Cerebellar nuclear complex (tissue), 1 donor: ENCODE measurements at places on chromosomes 1 and 21.
A peak's percentile ranks its signal among the peaks of the same experiment; 100 is the strongest.

DNA sequence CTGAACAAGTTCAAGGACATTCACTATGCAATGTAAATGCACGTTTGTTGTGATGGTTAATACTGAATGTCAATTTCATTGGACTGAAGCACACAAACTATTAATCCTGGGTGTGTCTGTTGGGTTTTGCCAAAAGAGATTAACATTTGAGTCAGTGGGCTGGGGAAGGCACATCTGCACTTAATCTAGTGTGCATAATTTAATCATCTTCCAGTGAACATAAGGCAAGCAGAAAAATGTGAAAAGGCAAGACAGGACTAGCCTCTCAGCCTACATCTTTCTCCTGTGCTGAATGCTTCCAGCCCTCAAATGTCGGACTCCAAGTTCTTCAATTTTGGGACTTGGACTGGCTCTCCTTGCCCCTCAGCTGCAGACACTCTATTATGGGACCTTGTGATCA lies 40.1 kb downstream of the PRPF38A start:
- no peak for DNase-seq

DNA sequence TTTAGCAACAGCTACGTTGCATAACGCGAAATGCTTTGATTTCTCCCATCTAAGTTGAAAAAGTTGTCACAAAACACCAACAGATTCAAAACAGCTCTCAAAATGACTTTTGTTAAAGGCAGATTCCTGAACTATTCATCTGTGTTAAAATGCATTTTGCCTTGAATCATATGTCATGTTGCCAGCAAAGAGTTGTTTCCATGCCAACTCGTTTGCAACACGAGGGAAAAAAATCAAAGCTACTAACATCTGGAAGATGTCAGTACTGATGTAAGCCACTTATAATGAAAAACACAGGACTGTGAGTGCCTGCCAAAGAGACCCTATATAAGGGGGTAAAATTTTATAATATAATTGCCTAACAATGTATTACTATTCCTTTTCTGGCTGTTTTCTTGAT lies 182.7 kb upstream of the PTBP2 start:
- DNase-seq, result no peak

GRCh38 chr21:46598581-46599572 lies 6.0 kb downstream of the S100B start:
- DNase-seq, result no peak

DNA sequence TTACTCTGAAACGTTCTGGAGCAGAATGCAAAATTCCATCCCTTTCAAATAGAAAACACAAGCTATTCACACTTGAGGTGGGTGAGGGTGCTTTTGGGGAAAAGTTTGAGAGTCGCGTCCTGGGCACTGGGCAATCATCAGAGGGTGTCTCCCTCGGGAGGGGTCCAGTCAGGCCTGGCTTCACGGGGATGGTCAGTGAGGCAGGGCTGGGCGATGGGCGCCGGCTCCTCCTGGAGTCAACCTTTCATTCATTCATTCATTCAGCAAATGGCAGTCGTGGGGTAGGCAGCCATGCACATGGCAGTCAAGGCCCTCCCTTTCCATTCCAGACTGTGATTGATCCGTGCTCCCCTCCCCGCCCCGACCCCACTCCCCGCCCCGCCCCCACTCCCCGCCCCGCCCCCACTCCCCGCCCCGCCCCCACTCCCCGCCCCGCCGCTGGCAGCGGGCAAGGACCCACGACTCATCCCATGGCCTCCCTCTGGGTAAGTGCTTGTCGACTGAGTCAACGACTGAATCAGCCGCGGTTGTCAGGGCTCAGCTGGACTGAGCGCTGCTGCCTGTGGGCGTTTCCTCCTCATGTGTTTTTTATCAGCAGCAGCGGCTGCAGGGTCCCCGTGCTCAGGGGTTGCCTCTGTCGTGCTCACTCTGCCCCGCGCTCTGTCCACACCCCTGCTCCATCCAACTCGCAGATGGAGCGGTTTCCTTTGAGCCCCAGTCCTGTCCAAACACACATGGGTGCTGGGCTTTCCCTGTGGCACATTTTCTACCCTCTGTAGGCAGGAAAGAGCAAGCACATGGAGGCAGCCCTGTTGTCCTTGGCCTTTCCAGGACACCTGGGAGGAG lies 12.5 kb upstream of the SPSB1 start:
- DNase-seq, result no peak

DNA sequence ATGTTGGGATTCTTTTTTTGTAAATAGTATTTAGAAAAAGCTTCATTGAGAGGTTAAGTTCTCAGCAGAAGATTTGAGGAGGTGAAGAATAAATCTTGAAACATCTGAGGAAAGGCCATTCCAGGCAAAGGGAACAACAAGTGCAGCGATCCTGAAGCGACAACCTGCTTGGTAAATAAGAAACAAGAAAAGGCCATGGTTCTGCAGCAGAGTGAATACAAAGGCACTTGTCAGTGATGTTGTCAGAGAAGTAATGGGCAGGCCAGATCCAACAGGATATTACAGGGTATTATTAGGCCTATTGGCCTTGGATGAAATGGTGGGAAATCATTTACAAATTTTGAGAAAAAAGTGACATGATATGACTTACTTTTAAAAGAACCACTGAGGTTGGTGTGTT lies 960.0 kb downstream of the PLA2G4A start:
- DNase-seq, result no peak

GRCh38 chr1:100778748-100779147 lies 59.2 kb downstream of the VCAM1 start:
- no peak for DNase-seq

- DNase-seq, result no peak
Observed at GRCh38 chr1:181023265-181024057, 791 bp upstream of the STX6 start.

- no peak for DNase-seq
Observed at GRCh38 chr1:233597489-233597901, 16.4 kb upstream of the KCNK1 start.

- no peak for DNase-seq
Observed at GRCh38 chr1:184954232-184954995, 19.9 kb downstream of the NIBAN1 start.

DNA sequence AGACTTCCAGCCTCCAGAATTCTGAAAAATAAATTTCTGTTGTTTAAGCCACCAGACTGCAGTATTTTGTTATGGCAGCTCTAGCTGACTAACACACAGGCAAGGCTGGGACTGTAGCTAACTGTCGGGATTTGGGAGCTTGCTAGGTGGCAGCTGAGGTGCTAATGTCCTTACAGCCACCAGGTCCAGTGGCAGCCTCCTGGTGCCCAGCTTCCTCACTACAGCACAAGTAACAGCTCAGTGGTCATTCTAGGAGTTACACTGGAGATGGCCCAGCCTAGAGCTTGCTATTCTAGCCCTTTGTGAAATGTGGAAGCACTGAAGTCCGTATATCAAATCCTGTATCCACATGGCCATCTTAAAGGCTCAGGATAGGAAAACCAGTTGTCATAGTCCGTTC lies 4.3 kb upstream of the C1orf115 start:
- no peak for DNase-seq

- DNase-seq, result peak; percentile 49
Observed at GRCh38 chr21:45555557-45556301, 13.5 kb upstream of the SLC19A1 start.

DNA sequence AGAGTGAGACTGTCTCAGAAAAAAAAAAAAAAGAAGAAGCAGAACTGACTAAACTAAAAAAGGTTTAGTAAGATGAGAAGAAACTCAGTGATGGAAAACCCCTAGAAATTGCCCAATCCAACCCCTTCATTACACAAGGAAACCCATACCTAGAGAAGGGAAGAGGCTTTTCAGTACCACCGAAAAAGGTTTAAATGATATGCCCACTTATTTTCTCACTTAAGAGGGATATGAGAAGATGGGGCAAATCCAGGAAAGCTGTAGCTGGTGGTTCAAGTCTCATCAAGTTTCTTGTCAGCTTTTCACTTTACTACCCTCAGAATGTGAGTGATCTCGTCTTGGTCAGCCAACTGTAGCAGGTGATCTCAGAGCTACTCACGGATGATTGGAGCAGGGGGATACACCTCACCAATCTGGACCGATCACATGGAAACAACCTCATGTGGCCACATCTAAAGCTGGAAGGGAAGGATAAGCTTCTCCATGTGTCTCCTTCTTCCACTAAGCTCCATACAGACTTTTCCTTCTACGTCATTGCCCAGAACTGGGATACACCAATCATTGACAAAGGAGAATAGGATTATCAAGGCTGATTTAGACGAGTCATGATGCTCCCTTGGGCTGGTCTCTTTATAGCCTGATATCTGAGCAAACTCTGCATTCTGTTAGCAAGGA lies 126.7 kb upstream of the POU3F1 start:
- no peak for DNase-seq

DNA sequence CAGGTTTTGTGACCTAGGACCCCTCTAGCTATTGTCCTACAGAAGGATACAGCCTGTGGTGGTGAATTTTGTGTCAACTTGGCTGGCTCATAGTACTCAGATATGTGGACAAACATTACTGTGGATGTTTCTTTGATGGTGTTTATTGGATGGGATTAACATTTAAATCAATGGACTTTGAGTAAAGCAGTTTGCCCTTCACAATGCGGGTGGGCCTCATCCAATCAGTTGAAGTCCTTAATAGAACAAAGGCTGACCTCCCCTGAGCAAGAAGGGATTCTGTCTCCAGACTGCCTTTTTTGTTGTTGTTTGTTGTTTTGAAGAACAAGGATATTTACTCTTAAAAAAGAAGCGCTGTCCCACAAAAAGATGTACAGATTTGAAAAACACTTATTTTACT lies 210.0 kb upstream of the GREM2 start:
- DNase-seq, result no peak

- no peak for DNase-seq
Observed at GRCh38 chr1:98323906-98324358, 337.6 kb upstream of the SNX7 start.

GRCh38 chr1:9728451-9729295 lies 77.1 kb downstream of the PIK3CD start:
- no peak for DNase-seq

GRCh38 chr1:28819020-28819419 lies 7.0 kb downstream of the OPRD1 start:
- no peak for DNase-seq

GRCh38 chr21:45410865-45411809 lies 6.2 kb downstream of the COL18A1 start:
- no peak for DNase-seq

GRCh38 chr1:94729267-94729666 lies 90.9 kb upstream of the SLC44A3 start:
- DNase-seq, result no peak

DNA sequence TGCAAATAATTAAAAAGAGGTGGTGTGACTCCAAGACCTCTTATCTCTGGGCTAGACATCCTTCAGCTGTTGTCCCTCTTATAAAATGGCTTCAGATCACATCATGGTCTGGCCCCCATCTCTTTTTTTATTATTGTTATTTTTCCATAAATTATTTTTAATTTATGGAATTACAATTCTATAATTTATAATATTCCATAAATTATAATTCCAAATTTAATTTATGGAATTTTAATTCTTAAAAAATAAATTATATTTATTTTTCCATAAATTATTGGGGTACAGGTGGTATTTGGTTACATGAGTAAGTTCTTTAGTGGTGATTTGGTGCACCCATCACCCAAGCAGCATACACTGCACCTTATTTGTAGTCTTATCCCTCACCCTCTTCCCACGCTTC lies 65.9 kb upstream of the GJA5 start:
- no peak for DNase-seq

DNA sequence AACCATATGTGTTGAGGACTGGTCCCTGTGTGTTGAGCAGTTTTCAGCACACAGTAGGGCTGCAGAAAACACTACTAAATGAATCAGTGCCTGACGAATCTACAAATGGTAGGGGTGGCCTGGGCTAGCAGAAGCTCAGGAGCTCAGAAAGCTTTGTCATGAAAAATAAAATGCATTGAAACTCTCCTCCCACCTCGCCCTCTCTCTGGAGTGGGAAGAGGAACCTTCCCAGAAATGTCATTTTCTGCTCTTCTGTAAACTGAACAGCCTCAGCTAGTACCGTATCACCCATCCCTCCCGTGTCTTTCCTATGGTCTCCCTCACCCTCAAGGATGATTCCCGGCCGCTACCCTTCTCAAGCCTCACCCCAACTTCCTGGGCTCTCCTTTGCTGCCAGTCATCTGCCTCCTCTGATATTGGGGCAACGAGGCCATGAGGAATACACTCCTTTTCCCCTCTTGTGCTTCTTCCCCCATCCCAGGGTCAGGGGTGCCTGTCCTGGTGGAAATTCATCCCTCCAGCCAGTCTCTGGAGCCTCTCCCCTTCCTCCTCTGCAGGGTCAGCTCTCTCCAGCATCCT lies 734.5 kb downstream of the PTPRU start:
- no peak for DNase-seq

DNA sequence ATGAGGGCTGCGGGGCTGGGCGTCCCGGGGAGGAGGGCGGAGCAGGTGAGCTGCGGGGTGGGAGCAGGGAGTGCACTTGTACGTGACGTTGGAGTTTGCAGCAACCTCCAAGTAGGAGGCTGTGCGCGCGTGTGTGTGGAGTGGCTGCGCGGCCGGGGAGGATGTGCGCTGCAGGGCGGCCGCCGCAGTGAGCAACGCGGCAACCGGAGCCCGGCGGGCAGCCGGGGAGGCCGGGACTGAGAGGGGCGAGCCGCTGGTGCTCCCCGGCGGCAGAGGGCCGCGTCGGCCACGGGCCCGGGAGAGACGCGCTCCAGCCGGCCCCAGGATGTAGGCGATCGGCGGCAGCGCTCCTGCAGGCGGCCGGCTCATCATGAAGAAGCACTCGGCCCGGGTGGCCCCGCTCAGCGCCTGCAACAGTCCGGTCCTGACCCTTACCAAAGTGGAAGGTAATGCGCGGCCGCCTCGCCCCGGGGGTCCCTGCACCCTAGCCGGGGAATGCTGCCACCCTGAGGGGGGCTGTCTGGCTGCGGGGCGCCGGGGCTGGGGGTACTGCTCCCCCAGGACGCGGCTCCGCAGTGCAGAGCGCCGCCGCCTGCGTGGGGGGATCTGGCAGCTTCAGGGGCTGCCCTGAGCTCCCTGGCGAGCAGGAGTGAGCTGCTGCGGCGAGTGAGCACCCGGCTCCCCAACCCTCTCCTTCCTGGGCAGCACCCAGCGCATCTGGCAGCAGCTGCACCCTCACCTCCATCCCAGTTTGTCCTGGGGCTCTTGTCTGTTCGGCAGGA lies 158.9 kb upstream of the COA6 start:
- DNase-seq, result no peak

DNA sequence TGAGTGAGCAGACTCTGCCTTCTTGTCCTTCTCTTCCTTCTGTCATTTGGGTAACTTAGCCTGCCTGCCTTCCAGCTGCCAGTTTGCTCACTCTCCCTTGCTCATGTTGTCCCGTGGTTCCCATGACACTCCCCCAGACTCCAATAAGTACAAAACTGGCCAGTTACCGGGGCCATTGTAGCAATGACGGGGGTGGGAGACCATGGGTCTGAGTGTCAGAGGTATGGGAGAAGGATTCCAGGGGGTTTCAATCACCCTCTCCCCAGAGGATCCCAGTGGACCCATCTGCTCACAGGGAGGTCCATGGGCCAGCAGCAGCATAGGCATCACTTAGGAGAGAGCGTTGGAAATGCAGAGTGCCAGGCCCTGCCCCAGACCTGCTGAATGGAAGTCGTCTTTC lies 51.3 kb downstream of the CAPN9 start:
- no peak for DNase-seq
